ENCODE measurements at places on chromosomes 3 and 15.

DNA sequence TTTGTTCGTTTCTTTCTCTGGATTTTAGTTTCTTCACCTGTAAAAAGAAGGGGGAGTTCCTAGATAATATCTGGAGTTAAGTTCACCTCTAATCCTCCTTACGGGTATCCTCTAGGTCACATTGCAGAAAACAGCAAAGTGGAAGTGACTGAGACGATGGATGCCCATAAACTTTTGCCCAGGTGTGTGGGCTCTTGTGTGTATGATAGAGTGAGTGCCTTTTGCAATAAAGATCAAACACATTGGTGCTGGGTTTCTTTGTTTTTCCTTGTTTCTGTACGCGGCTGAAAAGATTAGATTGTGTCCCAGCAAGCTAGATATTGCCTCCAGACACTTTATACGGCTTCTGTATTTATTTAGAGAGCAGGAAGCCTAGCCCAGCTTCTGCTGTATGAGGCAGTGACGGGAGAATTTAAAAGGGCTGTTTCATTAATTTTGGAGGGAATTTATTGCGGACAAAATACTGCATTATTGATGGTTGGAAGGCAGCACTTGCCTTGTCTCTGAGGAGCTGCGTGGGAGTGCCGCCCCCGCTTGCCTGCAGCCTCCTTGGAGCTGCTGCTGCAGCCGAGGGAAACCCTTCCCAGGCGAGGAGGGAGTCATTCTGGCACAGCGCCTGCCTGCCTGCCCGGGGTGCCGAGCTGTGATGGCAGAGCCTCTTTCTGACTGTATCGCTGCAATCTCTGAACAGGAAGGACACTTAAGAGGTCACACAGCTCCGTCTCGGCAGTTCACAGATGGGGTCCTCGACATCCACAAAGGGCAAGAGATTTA lies 38.5 kb downstream of the PYDC2 start:
- DNase-seq = peak; percentile 46

DNA sequence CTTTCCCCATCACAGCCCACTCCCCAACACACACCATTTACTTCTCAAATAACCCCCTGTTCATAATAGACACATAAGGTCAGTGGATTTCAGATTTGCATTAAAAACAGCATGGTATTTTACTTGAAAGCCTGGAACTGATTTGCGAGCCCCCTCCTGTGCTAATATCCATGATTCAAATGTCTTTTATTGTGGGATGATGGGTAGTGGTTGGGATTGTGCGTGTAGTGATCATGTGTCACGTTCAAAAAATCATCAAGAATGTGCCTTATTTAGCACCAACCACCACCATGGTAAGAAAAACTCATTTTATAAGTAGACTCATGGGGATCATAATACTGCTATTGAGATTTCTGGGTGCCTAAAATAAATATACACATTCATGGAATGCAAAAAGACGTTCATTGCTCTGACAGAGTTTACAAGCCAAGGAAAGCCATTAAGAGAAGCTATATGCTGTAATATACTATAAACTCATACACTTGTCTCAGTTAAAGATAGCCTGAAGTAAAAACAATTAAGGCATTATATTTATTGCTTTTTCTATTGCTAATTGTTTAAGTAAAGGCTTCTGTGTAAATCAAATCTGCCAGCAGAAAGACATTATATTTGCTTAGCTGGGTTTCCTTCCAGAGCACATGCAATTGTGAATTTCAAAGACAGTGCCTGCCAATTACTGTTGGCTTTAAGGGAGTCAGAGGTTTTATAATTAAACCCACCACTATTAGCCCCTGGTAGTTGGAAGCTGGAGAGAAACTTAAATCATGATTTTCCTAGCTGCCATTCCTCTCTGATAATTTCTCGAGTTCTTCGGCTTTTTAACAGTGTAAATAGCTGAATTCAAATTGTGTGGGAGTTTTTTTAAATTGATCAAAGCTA lies 4.0 kb downstream of the TRAT1 start:
- DNase-seq = no peak

GRCh38 chr15:90028376-90028944 lies 27.3 kb downstream of the ZNF710 start:
- no peak for DNase-seq

GRCh38 chr3:11544412-11545181 lies 99.1 kb downstream of the VGLL4 start:
- peak; percentile 43 for DNase-seq

GRCh38 chr15:99909592-99910295 lies 176.5 kb upstream of the LYSMD4 start:
- DNase-seq = no peak

GRCh38 chr3:146131616-146132410 lies 29.2 kb downstream of the PLOD2 start:
- peak; percentile 91 for DNase-seq

DNA sequence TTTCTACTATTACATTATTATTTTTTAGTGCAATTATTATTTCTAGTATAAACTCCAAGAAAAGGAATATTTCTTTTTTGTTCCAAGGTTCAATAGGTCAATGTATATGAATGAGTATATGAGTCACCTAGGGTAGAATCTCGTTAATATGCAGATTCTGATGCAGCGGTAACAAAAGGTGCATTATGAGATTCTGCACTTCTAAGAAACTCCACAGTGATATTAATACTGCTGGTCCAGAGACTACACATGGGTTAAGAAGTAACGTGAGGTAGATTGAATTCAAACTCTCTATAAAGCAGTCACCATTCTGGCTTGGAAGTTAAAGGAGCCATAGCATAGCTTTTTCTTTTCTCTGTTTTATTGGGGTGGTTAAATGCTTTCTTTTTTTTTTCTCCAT lies 596.2 kb upstream of the TBL1XR1 start:
- no peak for DNase-seq

- no peak for DNase-seq
Observed at GRCh38 chr3:28349469-28350000, 911 bp upstream of the AZI2 start.

DNA sequence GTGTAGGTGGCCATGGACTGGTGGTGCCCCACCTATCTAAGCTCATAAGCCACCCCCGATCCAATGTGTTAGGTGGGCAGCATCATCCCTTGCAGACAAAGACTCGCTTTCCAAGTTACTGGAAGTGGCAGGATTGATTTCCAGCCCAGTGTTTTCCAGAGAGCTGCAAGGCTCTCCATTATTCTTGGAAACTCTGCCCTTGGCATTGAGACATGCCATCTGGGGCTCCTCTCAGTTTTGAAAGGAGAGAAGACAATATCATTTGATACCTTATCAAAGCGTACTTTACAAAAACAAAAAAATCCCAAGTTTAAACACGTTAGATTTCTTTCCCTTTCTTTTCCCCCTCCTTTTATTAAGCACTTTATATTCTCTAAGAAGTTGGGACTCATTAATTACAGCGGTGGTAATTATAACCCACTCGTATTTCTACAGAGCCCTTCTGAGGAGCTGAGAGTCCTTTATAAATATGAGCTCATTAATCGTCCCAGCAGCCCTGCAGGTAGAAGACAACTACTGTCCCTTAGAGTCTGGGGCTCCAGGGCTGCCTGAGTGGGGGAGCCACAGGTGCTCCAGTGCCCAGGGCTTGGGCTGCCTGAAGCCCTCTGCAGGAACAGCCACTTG lies 226.1 kb downstream of the TLE3 start:
- no peak for DNase-seq

Data from fibroblast of upper back skin (primary cell).